Right lobe of liver (tissue), 6 donors: ENCODE measurements at places on chromosomes 7 and 10.

DNA sequence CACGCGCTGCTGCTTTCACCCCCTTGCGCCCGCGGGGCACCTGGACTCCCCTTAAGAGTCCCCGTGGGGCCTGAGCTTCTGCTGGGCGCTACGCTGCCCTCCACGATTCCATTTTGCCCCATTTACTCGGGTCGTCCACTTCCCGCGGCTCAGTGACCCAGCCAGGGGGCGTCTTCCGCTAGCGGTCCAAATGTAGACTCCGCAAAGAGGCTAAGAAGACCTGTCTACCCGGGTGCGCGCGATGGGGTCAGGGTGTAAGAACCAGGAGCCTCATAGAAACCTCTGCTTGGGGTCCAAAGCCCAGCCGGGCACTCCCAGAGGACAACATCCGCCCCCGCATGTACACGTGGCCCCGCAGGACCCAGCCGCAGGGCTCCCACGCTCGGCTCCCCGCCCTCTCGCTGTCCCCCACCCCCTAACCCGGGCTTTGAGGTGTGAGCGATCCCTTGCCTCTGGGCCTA is 5.2 kb upstream of the HMX2 start:
- H3K4me1 ChIP-seq: no peaks in the 10 kb centered on the region
- no peak overlapping the region for H3K4me3 ChIP-seq
- no peak overlapping the region for H3K27ac ChIP-seq
- peaks cover 30% of the 10 kb centered on the region for H3K27me3 ChIP-seq

DNA sequence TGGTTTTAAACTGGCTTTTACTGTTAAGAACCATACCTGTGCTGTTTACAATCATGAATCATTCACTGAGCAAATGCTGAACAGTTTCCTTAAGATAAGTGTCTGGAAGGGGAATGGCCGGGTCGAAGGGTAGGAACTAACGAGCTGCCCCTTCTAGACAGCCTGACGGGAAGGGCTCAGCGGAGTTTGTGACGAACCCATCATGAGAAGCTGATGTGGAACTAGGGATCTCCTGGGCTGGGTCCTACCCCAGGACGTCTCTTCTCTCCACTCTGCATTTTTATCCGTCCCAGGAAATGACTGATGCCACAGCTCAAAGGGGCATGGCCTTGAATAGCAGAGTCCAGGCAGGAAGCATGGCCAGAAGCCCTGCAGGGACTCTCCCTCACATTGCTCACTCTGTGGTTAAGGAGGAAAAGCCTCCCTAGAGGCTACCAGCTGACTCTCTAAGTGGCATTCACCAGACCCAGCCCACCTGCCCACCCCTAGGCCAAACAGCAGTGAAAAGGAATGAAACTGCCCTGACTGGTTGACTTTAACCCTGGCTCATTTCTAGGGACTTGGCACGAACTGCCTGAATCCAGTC is 112.0 kb downstream of the PFKFB3 start:
- no peaks in the 10 kb centered on the region for H3K27me3 ChIP-seq
- DNase-seq: no peak
- H3K36me3 ChIP-seq: no peaks in the 10 kb centered on the region

DNA sequence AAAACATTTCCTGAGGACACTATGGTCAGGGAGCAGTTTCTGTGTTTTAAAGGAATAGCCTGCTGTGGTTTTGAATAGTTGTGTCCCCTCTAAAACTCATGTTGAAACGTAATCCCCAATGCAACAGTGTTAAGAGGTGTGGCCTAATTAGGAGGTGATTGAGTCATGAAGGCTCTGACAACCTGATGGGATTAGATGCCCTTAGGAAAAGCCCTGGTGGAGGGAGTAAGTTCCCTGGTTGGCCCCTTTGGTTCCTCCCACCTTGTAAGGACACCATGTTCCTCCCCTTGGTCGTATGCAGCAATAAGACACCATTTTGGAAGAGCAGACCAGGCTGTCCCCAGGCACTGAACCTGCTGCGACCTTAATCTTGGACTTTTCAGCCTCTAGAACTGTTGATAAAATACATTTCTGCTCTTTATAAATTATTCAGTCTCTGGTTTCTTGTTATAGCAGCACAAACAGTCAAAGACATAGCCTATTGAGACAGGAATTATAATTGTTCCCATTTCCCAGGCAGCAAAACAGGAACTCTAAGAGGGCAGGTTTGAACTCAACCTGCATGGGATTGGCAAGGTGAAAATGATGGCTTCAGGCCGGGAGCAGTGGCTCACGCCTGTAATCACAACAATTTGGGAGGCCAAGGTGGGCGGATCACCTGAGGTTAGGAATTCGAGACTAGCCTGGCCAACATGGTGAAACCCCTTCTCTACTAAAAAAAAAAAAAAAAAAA is 20.5 kb upstream of the TNS3 start:
- DNase-seq: no peak
- H3K36me3 ChIP-seq: no peaks in the 10 kb centered on the region
- H3K4me3 ChIP-seq: no peak overlapping the region

DNA sequence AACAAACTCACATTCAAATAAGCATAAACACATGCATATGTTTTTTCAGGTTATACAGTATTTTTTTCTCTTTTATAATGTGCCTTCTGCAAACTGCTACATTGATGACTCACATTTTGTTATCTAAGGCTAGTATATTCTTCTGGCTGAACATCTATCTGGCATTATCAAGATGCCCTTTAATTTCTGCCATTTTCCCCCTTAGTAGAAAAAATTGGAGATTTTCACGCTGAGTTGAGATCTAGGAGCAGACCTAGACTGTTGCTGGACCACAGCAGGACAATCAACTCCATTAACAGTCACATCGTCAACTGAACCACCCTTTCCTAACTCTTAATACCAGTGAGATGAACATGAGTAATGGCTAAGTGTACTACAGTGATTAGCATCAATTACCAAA is 41.6 kb downstream of the ERCC6 start:
- no peak overlapping the region for H3K4me3 ChIP-seq
- no peak for DNase-seq
- H3K36me3 ChIP-seq: no peaks in the 10 kb centered on the region
- H3K27ac ChIP-seq: no peak overlapping the region

GRCh38 chr7:90173127-90173844 is 19.0 kb downstream of the STEAP1 start:
- peak overlapping the region; percentile 31 for H3K4me3 ChIP-seq
- H3K4me1 ChIP-seq: no peaks in the 10 kb centered on the region
- no peak for DNase-seq
- H3K27me3 ChIP-seq: no peaks in the 10 kb centered on the region

GRCh38 chr7:14191686-14192098 is 202.2 kb upstream of the ETV1 start:
- DNase-seq: no peak
- no peak overlapping the region for H3K4me3 ChIP-seq
- H3K4me1 ChIP-seq: no peaks in the 10 kb centered on the region
- H3K27me3 ChIP-seq: no peaks in the 10 kb centered on the region
- H3K36me3 ChIP-seq: no peaks in the 10 kb centered on the region

- no peaks in the 10 kb centered on the region for H3K27me3 ChIP-seq
- no peaks in the 10 kb centered on the region for H3K36me3 ChIP-seq
- no peak overlapping the region for H3K4me3 ChIP-seq
- H3K27ac ChIP-seq: no peak overlapping the region
- DNase-seq: no peak
Observed at GRCh38 chr10:109737626-109738025, 185.7 kb downstream of the XPNPEP1 start.

DNA sequence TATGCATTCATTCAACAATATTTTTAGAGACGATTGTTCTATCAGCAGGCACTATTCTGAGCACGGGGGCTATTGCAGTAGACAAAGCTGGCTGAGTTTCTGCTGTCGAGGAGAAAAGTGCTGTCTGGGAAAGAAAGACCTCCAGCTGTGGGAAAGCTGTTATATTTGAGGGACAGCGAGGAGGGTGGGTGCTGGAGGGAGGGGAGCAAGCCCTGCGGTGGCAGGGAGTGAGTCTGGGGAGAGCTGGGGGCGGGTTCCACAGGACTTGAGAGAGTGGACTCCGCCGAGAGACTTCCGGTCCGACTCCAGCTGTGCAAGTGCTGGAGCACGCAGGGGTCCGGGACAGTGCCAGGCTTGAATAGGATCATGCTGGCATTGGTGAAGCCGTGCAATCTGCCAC is 602.1 kb upstream of the FOXK1 start:
- H3K27me3 ChIP-seq: no peaks in the 10 kb centered on the region
- no peaks in the 10 kb centered on the region for H3K4me1 ChIP-seq
- H3K36me3 ChIP-seq: no peaks in the 10 kb centered on the region
- DNase-seq: no peak
- no peak overlapping the region for H3K27ac ChIP-seq
- H3K4me3 ChIP-seq: no peak overlapping the region

DNA sequence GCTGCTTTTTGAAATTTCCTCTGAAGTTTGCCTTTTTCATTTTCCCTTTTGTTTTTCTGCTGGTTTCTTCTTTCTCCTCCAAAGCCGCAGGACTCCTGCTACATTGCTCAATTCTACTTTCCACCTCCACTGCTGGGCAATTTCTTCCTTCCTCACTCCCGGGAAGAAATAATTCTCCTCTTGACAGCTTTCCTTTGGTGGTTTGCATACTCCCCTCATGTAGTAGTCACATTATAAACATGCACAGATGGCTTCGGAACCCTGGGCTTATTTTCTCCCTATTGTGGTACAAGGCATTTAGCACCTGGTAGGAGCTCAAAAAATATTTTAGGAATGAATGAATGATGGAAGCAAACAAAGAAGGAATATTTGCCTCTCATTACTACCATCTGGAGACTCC is 977.2 kb downstream of the LRMDA start:
- no peak overlapping the region for H3K27ac ChIP-seq
- H3K4me3 ChIP-seq: no peak overlapping the region
- no peak for DNase-seq
- no peaks in the 10 kb centered on the region for H3K27me3 ChIP-seq

GRCh38 chr7:50544992-50545391 is 20.2 kb downstream of the DDC start:
- no peaks in the 10 kb centered on the region for H3K27me3 ChIP-seq
- no peak for DNase-seq
- no peak overlapping the region for H3K27ac ChIP-seq
- no peaks in the 10 kb centered on the region for H3K4me1 ChIP-seq
- H3K4me3 ChIP-seq: no peak overlapping the region
- peaks cover 5% of the 10 kb centered on the region for H3K36me3 ChIP-seq

- no peak for DNase-seq
- no peak overlapping the region for H3K27ac ChIP-seq
- H3K27me3 ChIP-seq: no peaks in the 10 kb centered on the region
Observed at GRCh38 chr10:11328264-11329061, 283.0 kb downstream of the USP6NL start.

- no peaks in the 10 kb centered on the region for H3K4me1 ChIP-seq
- no peaks in the 10 kb centered on the region for H3K27me3 ChIP-seq
- DNase-seq: no peak
- no peak overlapping the region for H3K4me3 ChIP-seq
- H3K27ac ChIP-seq: no peak overlapping the region
- H3K36me3 ChIP-seq: no peaks in the 10 kb centered on the region
Observed at GRCh38 chr10:27558612-27559020, 54.5 kb downstream of the RAB18 start.

DNA sequence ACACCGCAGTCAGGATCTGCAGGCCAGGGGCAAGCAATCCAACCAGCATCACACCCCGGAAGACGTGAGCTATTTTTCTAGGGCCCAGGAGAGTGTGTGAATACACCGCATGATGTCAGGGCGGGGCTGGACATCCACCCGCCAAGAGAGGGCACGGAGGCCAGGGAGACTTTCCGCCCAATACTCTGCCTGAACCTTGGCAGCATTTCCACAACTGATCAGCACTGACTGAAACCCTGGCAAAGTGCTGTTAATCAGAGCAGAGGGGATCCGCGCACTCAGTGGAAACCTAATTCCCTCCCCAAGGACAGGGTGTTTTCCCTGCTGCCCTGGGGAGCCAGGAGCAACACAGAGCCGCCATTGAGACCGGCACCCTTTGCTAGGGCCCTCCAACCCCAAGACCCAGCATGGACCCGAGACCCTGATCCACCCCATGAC is 8.2 kb downstream of the MAD1L1 start:
- no peak for DNase-seq
- H3K27ac ChIP-seq: no peak overlapping the region
- no peaks in the 10 kb centered on the region for H3K4me1 ChIP-seq
- no peaks in the 10 kb centered on the region for H3K36me3 ChIP-seq
- no peaks in the 10 kb centered on the region for H3K27me3 ChIP-seq

DNA sequence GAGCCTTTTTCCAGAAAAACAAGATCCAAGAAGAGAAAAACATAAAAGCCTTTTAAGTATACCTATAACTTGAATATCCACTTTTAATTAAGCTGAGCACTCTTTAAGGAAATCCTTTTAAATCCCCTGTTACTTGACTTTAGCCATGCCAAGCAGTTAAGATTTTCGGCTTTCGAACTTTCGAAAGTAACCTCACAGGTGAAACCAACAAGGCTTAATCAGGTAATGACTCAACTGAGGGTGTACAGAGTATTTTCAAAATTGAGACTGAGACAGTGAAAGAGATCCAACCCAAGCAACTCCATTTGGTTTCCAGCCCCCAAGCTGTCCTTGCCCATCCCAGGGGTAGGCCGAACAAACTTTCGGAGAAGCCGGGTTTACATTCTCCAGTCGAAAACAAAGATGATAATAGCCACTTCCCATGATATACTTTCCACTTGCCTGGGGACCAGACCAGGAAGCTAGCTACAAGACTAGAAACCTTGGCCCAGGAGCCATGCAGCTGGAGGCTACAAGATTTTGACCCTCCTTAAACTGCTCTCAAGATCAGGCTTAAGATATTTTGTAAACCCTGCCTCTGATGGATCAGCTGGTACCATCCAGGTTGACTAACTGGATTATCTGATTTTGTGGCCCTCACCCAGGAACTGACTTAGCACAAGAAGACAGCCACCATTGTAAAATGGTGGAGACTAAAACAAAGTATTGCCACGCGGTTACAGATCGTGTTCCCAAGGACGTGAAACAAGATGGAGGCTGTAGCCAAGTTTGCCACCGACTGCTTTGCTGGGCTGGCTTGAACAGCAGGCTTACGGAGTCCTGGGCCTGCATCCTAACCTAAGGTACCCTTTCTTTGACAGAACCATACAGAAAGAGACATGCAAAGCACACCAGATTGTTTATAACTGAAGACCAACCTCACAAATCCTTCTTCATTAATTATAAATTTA is 32.3 kb downstream of the C1GALT1 start:
- H3K4me1 ChIP-seq: no peaks in the 10 kb centered on the region
- no peak overlapping the region for H3K4me3 ChIP-seq
- H3K27me3 ChIP-seq: no peaks in the 10 kb centered on the region
- H3K27ac ChIP-seq: no peak overlapping the region
- H3K36me3 ChIP-seq: peaks cover 6% of the 10 kb centered on the region

DNA sequence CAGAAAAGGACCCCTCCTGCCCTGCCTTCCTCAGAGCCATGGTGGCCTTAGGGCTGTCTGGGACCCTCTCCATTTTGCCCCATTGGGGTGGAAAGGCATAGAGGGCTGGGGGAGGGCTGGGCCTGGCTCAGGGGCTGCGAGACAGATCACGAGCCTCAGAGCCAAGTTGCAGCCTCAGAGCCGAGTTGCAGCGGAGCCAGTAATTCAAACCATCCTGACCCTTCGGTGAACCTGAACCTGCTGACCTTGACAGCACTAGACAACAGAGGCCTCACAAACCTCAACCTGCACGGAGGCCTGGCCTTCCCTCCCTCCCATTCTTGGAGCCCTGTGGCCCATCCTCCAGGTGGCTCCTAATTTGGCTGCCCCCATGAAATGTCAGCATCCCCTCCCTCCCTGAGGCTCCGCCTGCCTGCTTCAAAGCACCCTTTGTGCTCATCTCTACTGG is 45.4 kb downstream of the PAX2 start:
- no peak overlapping the region for H3K27ac ChIP-seq
- no peak for DNase-seq
- no peaks in the 10 kb centered on the region for H3K4me1 ChIP-seq
- H3K36me3 ChIP-seq: no peaks in the 10 kb centered on the region
- H3K4me3 ChIP-seq: no peak overlapping the region
- no peaks in the 10 kb centered on the region for H3K27me3 ChIP-seq

GRCh38 chr7:21486511-21486910 is 56.3 kb upstream of the DNAH11 start:
- no peaks in the 10 kb centered on the region for H3K36me3 ChIP-seq
- H3K27me3 ChIP-seq: no peaks in the 10 kb centered on the region
- H3K4me3 ChIP-seq: no peak overlapping the region
- no peaks in the 10 kb centered on the region for H3K4me1 ChIP-seq
